Airway epithelial cell (primary cell): ENCODE measurements at places on chromosomes 7 and 10. TPM values are rescaled to one million over a fixed set of nuclear protein-coding genes. Genes with fewer than 3 reads are reported as not detected.

Gene CTAGE4
- 1.4 and 1.5 TPM in 2 replicates for total RNA-seq

Gene SPDYE9
- total RNA-seq: not detected in 2 replicates

Gene C10orf105
- total RNA-seq: 0.14 TPM in 1 of 2 replicates, not detected in the other

Gene TMEM196
- total RNA-seq: not detected in 2 replicates

Gene MCM7
- 121 and 137 TPM in 2 replicates for total RNA-seq
